WERI-Rb-1 (cell line): ENCODE measurements at places on chromosomes 16 and 17.
A peak's percentile ranks its signal among the peaks of the same experiment; 100 is the strongest.

DNA sequence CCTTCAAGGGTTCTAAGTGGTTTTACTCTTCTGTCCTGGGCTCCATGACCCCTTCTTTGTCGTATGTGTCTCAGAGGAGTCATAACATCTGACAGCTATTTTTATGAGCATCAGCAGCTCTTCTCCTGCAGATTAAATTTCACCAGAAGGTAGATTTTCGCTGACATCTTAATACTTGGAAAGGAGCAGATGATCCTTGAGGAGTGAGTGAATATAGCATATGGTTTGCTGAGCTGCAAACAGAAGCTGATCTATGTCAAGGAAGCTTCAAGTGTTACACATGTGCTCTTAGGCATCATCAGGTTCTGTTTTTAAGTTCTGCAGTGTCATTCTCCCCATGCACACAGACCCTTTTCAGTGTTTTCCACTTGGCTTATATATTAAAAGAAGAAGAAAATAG, 49.2 kb upstream of the MYH2 start:
- DNase-seq = no peak

DNA sequence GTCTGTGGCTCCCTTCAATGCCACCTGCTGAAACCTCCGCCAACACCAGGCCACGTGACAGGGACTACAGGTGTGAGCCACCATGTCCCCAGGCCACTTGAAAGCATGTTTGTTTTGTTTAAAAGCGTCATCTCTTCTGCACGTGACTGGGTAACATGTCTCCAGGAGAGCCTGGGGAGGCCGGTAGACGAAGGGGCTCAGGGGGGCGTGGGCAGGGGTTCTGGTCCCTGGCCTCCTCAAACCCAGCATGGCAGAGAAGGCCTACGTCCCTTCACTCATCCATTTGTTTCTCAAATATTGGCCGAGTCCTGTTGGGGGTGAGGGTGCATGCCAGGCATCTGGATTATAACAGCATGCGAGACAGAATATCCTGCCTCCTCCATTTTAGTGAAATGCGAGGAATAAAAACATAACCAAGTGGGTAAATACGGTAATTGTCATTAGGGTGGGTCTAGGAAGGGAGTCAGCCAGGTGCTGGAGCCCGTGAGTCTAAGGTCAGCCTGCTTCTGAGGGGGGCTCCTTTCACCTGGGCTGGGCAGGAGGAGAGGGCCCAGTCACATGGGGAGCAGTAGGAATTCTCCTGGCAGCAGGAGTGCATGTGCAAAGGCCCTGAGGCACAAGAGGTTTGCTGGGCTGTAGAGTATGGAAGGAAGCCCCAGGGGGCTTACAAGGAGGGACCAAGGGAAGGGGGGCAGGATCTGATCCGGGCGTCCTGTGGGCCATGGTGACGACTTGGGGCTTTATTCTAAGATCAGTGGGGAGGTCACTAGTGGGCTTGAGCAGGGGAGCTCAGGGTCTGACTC, 26.8 kb upstream of the CIBAR2 start:
- DNase-seq = no peak

DNA sequence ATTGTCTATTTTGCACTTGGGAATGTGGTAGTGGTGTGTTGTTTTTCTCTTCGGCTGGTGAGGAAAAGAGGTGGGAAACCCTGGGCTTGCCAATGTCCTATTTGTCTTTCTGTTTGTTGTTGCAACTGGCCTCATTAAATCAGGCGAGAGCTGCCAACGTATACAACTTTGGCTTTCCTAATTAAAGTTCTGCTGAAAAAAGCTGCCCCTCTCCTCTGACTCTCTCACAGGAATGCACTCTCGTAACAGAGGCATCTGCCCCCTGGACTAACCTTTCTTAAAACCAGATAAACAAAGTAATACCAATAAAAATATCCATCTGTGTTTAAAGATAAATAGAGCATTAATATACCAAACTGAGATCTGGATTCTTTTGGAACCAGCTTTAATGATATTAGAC, 7.8 kb downstream of the CDRT15 start:
- no peak for DNase-seq

GRCh38 chr16:89071686-89072547, 21.7 kb upstream of the ACSF3 start:
- peak; percentile 36 for DNase-seq

GRCh38 chr17:58960068-58960467, 146.6 kb downstream of the TRIM37 start:
- no peak for DNase-seq

- no peak for DNase-seq
Observed at GRCh38 chr17:64202683-64203344, 60.2 kb downstream of the TEX2 start.

DNA sequence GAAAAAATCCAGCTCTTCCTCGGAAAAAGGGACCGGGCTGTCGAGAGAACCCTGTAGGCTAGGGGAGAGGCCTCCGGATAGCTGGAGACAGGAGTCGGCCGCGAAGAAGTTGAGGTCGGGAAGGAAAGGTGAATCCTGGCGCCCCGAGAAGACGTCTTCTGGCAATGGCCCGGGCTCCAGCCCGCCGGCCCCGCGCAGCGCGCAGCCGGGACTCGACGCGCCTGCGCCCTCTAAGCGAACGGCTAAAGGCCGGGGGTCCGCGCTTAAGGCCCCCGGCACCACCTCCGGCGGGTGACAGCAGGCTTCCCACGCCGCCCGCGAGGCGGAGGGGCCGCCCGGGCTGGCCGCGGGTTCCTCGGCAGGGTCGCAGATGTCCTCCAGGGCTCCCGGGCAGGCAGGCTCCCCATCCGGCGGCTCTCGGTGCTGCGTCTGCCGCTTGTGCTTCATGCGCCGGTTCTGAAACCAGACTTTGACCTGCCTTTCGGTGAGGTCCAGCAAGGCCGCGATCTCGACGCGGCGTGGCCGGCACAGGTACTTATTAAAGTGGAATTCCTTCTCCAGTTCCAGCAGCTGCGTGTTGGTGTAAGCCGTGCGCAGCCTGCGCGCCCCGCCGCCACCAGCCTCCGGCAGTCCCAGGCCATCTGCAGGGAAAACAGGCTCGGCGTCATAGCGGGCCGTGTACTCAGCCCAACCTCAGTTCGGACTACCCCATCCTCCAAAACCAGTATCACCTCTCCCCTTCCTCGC, 1.6 kb downstream of the HOXB2 start:
- DNase-seq = peak; percentile 47

DNA sequence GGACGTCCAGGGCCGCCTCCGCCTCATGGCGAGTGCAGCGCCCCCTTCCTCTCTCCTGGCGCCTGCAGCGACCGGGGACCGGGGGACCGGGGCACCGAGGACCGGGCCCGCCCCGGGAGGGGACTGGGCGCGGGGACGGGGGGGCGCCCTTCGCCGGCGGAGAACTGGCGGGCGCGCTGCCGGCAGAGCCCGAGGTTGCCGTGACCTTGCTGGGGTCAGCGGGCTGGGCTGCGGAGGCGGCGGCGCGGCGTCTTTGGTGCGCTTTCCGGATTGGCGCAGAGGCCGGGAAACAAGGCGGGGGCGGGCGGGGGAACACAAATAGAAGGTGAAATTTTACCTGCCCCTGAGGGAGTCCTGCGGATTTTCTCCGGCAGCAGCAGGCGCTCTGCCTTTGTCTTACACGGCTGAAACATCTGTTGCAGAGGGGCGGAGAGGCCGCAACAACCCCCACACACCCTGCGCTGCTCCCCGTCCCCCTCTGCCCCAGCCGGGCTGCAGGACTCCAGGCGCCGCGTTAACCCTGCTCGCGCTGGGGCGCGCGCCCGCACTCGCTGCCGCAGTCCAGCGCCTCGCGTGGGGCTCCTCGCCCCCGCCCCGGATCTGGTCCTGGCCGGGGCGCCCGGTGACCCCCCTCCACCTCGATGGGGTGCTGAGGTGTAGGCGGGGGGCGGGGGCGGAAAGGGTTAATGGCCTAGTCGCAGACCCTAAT, 53.5 kb downstream of the SREBF1 start:
- DNase-seq = peak; percentile 90

- DNase-seq = no peak
Observed at GRCh38 chr16:68981971-68982370, 123.5 kb upstream of the HAS3 start.

- DNase-seq = peak; percentile 39
Observed at GRCh38 chr17:14198013-14198412, 38.6 kb downstream of the CDRT15 start.

- DNase-seq = no peak
Observed at GRCh38 chr16:78284957-78285434, 185.5 kb downstream of the WWOX start.

- peak; percentile 90 for DNase-seq
Observed at GRCh38 chr17:7191571-7192270, 12.6 kb upstream of the ASGR1 start.

GRCh38 chr16:1789643-1790045, 3.9 kb downstream of the IGFALS start:
- DNase-seq = no peak

DNA sequence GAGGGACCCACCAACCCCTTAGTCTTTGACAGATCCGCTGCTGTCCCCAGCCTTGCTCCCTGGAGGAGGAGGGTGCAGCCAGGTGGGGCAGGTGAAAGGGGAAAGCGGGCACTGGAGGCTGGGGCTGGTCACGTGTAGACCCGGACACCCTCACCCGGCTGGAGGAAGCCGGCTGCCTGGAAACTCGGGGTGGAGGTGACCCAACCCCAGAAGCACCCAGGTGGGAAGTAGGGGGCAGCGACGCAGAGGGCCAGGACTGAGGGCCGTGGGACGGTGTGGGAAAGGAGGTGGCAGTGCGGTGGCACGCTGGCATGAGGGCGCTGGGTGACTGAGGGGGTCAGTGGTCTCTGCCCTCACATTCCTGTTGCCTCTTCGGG, 2.7 kb downstream of the TRAF7 start:
- no peak for DNase-seq

- DNase-seq = no peak
Observed at GRCh38 chr17:54235571-54235970, 412.8 kb downstream of the KIF2B start.

- DNase-seq = peak; percentile 48
Observed at GRCh38 chr17:58710948-58711552, 18.6 kb downstream of the RAD51C start.

DNA sequence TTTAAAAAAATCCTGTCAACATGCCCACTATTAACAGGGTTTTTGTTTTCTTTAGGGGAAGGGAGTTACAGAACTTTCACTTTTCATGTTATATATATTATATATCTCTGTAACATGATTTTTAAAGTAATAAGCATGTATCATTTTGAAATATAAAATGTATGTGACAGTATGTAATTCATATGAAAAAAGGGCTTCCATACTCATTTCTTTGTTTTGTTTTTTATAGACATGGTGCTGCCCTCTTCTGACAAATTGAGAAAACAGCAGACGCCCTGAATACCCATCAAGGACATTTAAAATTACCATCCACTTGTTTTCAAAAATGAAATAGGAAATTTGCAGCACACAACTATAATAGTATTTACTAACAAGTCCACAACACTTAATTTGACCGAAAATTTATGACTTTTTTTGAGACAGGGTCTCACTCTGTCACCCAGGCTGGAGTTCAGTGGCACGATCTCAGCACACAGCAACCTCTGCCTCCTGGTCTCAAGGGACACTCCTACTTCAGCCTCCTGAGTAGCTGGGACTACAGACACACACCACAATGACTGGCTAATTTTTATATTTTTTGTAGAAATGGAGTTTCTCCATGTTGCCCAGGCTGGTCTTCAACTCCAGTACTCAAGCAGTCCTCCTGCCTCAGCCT, 30.4 kb downstream of the CFDP1 start:
- no peak for DNase-seq

GRCh38 chr17:614653-615546, 99.7 kb downstream of the VPS53 start:
- no peak for DNase-seq

GRCh38 chr16:86892509-86892908, 314.2 kb downstream of the FOXL1 start:
- peak; percentile 25 for DNase-seq

DNA sequence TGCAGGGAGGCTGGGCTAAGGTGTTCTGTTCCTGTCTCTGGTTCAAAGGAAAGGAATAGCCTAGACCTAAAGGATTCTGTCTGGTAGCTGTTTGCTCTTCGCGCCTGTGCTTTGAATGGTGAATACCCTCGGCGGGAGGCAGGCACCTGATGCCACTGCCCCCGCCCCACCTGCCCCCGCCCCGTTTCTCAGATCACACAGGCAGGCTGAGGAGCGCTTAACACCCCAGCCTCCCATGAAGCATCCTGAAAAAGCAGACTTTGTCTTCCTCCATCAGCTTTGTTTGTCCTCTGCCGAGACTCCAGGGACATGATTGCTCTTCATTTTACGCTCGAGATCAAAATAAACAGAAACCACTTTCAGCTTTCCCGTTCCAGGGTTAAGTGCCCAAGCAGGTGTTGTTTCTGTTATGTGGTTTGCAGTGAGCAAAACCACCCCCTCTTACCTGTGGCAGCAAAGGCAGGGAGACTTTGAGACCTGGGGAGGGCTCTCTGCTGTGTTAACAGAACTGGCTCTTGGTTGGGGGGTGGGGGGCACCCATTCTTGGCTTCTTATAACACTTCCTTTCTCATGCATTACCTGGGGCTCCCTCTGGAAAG, 452.1 kb downstream of the WWOX start:
- no peak for DNase-seq

- DNase-seq = no peak
Observed at GRCh38 chr17:71726341-71726740, 394.5 kb upstream of the SOX9 start.
